Natural killer cell treated with Interleukin-12 subunit alpha and Interleukin-12 subunit beta and Interleukin-15 and Interleukin-18, amount 100 ng/mL, for 72 hours (primary cell): ENCODE measurements at places on chromosomes 5 and 9.

DNA sequence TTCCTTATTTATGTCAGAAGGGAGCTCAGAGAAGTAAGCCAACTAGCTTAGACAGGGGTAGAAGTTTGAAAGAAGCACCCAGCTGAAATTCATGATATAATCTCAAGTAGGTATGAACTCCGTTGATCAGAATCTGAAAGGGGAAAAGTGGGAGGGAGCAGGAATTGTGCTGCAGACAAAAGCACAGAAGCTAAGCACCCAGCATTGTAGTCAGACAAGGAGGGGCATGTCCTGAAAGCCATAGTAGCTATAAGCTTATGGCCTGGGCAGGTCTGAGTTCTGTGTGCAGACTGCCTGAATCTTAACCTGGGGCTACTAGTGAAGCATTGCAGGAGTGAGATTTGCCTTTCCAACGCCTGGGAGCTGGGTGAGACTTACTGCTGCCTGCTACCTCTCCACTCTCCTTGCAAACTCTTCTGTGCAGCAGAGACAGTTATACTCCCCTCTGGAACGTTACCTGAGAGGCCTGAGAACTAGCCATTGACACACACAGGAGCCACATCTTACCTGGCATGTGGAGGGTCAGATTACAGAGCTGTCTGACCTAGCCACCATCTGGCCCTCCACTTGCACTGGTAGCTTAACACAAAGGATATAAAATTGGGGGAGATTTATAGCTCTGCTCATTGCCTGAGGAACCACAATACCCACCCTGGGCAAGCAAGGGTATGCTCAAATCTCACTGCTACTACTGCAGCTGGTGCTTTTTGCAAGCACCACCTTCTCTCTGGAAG is 9.8 kb upstream of the CYLC2 start:
- DNase-seq = no peak

DNA sequence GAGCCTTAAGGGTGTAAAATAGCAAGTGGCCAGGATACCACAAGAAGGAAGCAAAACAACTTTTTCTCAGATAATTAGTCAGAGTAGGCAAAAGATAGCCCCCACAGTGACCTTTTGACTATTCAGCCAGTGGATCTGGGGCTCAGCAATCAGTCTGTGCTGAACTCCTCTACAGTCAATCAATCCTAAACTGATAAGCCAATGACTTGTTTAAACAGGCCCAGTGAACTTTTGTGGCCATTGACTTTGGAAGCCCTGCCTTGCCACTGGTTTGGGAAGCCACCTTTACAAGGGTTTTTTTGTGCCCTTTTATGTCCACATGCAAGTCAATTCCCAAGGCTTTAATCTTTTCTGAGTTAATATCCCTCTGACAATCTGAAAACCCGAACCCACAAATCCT is 1565.0 kb upstream of the WWC1 start:
- DNase-seq = no peak

DNA sequence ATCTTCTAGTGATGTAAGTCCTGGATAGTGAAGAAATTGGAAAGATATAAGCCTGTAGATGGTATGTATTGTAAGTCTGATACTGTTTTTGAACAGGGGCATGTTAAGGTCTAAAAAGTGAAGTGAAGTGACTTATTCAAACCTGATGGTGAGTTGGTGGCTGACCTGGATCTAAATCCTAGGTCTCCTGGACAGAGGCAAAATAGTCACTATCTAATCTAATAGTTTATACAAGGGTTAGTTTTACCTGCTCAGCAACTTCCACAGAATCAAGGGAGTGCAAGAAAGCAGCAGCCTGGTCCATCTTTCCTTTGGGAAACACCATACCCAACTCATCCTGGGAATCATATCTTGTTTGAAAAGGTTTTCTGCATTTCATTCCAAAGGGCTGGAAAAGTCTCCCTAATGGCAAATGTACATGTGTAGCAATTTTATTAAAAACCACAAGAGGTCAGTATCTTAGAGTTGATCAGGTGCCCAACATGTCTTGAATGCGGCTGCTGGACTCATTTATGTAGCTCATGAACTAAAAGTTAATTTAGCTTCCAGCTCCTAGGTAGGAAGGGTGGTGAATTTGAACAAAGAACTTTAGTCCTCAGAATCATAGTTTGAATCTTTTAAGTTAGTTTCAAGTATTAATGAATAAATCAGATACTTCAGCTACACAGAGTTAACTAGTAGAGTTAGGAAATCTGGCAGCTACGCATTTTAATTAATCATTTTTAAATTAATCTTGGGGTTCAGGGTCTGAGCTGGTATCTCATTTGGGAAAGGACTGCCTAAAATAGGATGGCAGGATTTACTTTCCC is 26.0 kb downstream of the SKP2 start:
- no peak for DNase-seq

GRCh38 chr9:36847781-36848673 is 186.0 kb downstream of the PAX5 start:
- DNase-seq = no peak

- no peak for DNase-seq
Measured at GRCh38 chr9:27539479-27540441, 10.1 kb upstream of the MOB3B start.

- no peak for DNase-seq
Measured at GRCh38 chr5:3333105-3333504, 262.5 kb upstream of the IRX1 start.

- no peak for DNase-seq
Measured at GRCh38 chr9:109590966-109591365, 92.9 kb upstream of the PTPN3 start.

DNA sequence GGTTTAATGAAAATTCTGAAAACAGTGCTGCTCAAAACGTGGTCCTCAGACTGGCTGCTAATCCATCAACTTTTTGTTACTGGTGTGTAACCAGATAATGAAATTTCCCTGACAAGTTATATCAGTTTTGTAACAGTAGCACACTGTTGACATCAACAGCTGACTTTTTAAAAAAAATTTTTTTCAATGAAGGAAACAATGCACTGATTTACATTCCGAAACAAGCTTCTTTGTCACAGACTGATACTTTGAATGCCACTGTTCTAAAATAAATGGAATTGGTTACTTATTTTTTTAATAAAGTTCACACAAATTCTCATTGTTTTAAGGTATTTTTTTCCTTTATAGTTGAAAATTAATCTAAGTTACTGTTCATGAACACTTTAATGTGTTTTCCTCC is 169.1 kb downstream of the NIPBL start:
- no peak for DNase-seq

DNA sequence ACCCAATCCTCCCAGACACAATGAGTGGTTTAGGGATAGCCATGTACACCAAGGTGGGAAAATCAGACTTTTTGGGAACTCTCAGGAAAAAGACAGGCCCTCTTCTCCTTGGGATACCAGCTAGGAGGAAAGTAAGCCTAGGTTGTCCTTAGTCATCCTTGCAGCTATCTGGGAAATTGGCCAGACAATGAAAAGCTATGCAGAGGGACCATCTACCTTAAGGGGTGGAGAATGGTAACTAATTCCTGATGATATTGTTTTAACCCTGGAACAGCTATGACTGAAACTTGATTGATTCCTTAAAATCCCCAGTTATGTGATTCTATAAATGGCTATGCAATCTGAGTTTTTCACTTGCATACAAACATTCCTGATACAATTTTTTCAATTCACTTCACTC is 88.9 kb upstream of the BNC2 start:
- no peak for DNase-seq

- DNase-seq = no peak
Measured at GRCh38 chr5:92268343-92268742, 885.2 kb upstream of the ARRDC3 start.

DNA sequence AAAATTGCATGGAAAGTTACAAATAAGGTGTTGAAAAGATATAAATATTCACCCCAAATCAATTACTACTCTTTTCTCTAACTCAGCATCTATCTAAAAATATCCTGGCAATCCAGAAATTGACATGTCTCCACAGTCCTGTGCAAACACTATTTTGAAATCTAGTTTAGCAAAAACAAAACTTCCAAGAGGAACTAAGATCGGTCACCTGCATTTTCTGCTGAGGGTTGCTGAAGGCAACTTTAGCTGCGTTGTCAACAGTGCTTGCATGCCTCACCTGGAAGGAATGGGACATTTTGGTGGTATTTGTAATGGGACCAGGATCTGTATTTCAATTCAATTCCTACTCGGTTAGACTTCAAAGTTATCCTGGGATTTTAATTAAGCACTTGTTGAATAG is 398.3 kb downstream of the NTRK2 start:
- DNase-seq = no peak

DNA sequence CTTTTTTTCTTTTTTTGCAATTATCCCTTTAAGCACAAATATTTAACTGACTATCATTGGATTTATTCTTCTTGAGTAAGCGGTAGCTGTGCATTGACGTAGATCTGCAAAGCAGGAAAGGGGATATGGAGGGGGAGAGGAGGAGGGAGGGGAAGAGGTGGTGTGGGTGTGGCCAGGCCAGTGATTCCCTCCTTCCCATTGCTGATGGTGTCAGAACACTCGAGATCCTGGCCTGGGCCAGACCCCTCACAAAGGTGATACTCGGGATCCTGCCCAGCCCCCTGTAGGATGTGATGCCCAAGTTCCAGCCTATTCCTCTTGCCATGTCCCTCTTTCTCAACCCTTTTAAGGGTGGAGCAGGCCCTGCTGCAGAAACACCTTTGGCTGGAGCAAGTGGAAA is 9.9 kb downstream of the SLC36A3 start:
- DNase-seq = no peak

- no peak for DNase-seq
Measured at GRCh38 chr5:98069876-98070512, 703.5 kb upstream of the RGMB start.

- peak; percentile 94 for DNase-seq
Measured at GRCh38 chr5:142356716-142357468, 32.1 kb upstream of the SPRY4 start.

GRCh38 chr9:129455151-129455995 is 165.5 kb downstream of the C9orf50 start:
- no peak for DNase-seq

DNA sequence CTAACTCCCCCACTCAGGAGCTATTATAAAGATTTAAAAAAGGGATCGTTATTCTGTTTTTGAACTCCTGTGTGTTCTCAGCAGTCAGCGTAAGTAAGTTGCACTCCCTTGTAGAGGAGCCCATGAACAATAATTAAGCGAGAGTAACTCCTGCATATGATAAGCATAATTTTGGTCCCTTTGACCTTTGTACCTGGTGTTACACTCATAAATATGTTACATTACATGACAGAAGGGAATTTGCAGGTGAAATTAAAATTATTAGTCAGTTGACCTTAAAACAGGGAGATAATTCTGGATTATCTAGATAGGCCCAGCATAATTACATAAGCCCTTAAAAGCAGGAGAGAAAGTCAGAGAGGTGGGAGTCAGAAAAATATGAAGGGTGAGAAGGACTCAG is 197.3 kb downstream of the KCTD16 start:
- no peak for DNase-seq

DNA sequence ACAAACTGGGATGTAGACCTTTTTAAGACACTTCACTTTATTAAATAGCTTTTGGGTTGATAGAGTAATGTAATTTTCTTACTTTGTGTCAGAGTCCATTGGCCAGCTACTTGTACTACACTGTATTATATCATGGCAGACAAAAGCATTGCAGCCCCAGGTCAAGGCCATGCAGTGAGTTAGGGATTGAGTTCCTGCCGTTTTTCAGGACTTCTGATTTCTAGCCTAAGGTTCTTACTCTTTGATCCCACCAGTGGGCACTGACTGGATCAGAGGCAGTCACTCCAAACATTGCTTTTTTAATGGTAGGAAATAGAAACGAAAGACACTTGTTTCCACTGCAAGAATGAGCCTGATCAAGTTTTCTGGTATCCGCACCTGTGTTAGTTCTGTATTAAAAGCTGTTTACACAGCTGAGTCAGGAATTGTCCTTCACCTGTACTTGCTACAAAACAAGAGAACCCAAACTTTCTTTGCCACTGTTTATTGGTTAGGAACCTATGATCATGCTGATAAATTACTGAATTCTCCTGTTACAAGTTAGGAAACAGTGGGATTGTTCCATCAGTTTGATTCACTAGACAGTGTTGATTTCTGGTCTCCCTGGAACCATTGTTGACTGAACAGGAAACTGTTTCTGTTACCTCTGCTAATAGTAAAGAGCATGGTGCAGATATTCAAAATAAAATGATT is 22.1 kb downstream of the LRRC70 start:
- no peak for DNase-seq

DNA sequence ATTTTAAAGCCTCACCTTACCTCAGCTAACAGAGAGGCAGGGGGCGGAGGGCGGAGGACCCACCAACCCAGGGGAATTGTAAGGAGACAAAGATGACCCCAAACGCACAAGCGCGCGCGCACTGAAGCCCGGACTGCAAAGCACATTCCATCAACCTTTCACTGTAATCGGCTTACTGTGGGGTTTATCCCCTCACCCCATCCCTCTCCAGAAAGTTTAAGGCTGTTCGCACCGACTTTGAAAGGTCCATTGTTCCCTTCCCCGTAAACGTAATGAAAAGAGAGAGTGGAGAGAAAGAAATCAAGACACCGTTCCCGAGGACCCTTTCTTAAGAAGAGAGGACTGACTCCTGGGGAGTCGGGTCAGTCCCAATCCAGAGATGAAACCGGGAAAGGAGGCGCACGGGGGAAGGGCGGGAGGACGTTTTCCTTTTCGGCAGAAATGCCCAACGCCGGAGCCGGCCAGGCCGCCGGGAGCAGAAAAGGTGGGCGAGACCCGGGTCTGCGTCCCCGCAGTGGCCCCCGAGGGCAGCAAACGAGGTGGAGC is 464 bp downstream of the CEMIP2 start:
- DNase-seq = no peak

DNA sequence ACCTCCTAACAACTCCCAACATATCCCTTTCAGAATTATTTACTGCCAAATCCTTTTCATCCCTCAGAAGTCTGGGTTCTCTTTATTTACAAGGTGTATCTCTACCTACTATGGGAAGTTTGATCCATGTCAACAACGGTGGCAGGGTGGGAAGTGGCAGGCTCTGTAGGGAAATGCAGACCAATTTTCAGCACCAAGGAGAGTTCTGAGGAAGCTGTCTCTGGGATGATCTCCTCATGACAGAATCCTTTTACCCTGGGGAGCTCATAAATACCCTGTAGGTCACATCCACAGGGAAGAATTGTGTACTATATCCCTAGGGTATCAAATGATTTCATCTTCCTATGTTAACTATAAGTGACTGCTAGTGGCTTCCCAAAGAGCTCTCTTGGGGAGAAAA is 107.8 kb upstream of the NEK6 start:
- no peak for DNase-seq

DNA sequence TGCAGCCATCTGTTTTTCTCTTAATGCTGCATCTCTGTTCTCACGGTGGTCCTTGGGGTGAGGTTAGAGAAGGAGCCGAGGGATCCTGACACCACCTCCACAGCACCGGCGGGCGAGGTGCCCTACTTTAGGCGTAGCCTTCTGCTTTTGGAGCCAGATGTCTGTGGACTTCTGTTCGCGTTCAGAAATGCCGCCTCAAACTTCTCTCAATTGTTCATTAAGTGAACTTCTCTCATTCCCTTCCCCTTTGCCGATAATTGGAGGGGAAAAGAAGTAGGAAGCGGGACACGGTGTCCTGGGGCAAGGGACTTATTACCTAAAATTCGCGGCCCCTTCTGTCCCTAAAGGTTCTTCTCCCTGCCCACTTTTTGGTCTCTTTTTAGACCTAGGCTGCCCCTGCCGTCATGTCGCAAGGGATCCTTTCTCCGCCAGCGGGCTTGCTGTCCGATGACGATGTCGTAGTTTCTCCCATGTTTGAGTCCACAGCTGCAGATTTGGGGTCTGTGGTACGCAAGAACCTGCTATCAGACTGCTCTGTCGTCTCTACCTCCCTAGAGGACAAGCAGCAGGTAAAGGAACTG is 455 bp downstream of the KIF20A start:
- no peak for DNase-seq
